Diencephalon (tissue), 1 donor: ENCODE measurements at places on chromosomes 12 and 14. TPM values are rescaled to one million over a fixed set of nuclear protein-coding genes. Genes with fewer than 3 reads are reported as not detected.

The MAP4K5 gene
- total RNA-seq, result 73.4 TPM

The PKP2 gene
- 6.9 TPM for total RNA-seq

The AQP5 gene
- total RNA-seq, result 0.92 TPM

The ARL1 gene
- 54.7 TPM for total RNA-seq

The KRT6C gene
- total RNA-seq, result not detected

The APOF gene
- not detected for total RNA-seq

The GPR132 gene
- 0.46 TPM for total RNA-seq

The RNF41 gene
- total RNA-seq, result 71.3 TPM
